Stimulated activated CD4-positive, alpha-beta T cell treated with anti-CD3 and anti-CD28 coated beads, Interleukin-1b, Interleukin-23, amount 100 ng/mL, for 48 hours (primary cell): ENCODE measurements at places on chromosomes 7 and 10.
A peak's percentile ranks its signal among the peaks of the same experiment; 100 is the strongest.

DNA sequence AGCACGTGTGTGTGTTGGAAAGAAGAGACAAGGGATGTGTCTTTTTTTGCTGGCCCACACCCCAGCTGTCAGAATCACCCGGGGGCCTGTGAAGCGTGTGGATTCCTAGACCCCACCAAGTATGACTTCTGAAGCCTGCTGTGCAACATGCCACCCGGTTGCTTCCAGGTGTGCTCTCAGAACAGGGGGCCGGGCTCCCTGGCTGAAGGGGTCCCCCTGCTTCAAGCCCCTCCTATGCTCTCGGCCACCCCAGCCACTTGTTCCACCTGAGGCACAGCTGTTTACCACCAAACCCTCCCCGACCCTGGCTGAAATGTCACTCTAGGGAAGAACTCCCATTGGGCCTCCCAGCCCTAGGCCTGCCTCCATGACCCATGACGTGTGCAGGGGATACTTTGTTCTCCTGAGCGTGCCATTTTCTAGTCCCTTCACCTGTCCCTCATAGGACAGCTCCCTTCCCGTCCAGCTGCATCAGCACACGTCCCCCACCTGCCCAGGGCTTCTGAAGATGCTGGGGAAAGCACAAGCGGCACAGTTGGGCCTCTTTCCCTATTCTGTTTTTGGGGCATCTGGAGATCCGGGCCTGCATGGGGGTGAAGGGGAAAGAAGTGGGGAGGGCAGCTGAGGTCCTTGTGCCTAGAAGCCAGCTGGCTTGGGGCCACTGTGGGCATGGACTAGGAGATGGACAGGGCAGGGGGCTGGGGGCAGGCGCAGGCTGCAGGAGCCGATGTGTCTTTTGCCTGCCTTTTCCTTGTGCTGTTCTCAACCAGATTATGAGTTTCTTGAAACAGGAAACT is 33.3 kb downstream of the CRHR2 start:
- no peak for DNase-seq

DNA sequence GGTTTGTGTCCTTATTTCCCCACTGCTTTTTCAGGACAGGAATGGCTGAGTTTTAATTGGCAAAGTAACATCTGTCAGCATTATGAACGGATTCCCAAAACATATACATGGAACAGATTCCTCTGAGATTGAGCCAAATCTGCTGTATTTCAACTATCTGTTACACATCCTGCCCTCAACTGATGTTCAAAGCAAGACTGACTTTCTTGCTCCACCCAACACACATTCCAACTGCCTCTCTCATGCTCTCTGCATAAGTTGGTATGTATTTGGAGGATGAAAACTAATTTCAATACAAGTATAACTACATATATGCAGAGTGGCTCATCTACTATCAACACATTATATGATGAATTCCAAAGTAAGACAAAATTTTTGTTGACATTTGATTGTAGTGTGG is 342.2 kb downstream of the GATA3 start:
- no peak for DNase-seq

GRCh38 chr10:125093199-125093973 is 67.0 kb downstream of the CTBP2 start:
- DNase-seq, result no peak

- DNase-seq, result no peak
These were observed 54.9 kb downstream of the AHCYL2 start for GRCh38 chr7:129279757-129280156.

GRCh38 chr10:15223174-15223573 is 54.7 kb upstream of the NMT2 start:
- no peak for DNase-seq

DNA sequence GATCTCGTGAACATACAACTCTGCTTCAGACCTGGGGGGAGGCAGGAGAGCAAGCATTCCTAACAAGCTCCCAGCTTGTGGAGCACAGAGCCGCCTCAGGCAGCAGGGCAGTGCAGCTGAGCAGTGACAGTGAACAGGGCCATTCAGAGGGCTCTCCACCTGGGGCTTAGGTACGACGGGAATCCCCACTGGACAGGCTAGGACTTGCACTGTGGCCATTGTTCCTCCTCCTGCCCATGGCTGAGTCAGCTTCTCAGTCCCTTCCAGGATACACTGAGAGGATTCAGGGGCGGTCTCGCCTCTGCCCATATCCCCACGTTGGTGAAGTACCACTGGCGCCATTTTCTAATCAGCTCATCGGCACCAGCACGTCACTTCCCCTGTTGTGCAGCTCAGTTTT is 71.1 kb downstream of the FIGNL1 start:
- DNase-seq, result no peak

GRCh38 chr10:124283949-124284250 is 134.8 kb downstream of the OAT start:
- DNase-seq, result no peak

- no peak for DNase-seq
These were observed 35.5 kb downstream of the PPP1R3C start for GRCh38 chr10:91597197-91597881.

DNA sequence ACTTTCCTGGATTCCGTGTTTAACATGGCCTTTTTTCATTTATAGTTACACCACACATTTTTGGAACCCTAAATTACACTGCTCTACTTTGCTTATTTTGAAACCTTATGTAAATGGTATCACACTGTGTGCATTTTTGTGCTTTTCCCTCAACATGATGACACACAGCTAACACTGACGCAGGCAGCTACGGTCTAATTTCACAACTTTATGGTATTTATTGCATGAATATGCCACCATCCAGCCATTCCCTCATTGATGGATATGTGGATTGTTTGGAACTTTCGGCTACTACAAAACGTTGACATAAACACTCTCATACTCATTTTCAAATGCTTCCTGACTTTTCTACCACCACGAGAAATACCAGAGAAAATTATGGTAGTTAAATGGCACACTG is 6.9 kb downstream of the PAPOLB start:
- no peak for DNase-seq

GRCh38 chr7:139940866-139941265 is 111.8 kb downstream of the TBXAS1 start:
- DNase-seq, result peak; percentile 9

- no peak for DNase-seq
These were observed 109.3 kb downstream of the LARP4B start for GRCh38 chr10:822197-822596.

- no peak for DNase-seq
These were observed 358.2 kb upstream of the NPVF start for GRCh38 chr7:25586513-25586912.

GRCh38 chr7:7761340-7761973 is 43.0 kb upstream of the RPA3 start:
- DNase-seq, result no peak

GRCh38 chr10:117741524-117741923 is 199.0 kb downstream of the EMX2 start:
- DNase-seq, result no peak

GRCh38 chr7:54813398-54813797 is 54.4 kb upstream of the SEC61G start:
- no peak for DNase-seq

DNA sequence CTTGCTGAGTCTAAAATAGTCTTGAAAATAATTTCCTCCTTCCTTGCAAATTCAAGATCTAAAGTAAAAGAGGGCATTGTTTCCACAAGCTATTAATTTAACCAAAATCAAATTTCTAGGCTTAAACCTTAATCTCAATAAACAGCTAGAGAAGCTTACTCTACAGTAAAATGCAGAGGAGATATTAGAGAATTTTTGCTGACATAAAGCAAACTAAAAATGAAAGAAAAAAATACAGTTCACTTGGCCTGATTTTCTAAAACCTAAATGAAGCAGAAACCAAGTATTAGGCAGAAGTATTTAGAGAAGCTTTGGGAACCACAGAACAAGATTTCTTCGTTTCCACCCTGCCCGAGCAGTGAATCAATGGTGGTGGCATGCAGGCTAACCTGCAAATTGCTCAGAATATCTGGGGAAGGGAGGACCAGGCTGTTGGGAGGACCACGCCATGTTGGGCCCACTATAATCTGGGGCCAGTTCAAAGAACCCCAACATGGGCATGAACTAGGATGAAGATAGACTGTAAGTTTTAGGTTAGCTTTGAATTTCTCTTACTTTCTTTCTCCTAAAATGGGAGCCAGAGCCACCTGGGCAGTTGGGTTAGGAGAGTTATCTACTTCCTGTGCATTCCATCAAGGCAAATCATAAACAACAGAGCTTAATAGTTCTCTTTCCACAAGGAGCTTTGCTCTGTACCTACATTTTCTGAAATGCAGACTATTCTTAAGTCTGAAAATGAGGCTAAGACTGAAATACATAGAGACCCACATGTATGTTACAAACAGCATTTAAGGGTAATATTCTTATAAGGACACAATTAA is 4.1 kb downstream of the LAMB1 start:
- no peak for DNase-seq

- peak; percentile 70 for DNase-seq
These were observed 55.5 kb downstream of the SYPL1 start for GRCh38 chr7:106056513-106057203.

- DNase-seq, result no peak
These were observed 111.9 kb downstream of the CHN2 start for GRCh38 chr7:29306319-29306991.

- DNase-seq, result no peak
These were observed 223.4 kb downstream of the DOCK4 start for GRCh38 chr7:111982804-111983203.

DNA sequence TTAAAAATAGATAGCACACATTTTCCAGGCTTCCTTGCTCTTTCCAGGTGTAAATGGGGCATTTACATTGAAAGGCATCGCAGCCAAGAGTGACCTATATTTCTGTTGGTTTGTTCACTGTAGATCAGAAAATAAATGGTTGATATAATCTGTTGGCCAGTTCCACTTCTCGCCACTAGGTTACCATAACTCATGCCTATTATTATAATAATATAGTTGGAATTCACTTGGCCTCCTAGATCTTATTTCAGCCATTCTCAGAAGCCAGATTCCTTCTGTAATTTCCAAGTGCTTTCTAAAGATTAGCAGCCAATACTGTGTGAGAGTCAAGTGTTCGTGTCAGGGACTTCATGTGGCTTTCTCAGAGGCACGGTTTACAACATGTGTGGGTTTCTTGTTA is 179.5 kb downstream of the DNAH11 start:
- no peak for DNase-seq
